HT-29 (cell line): ENCODE measurements at places on chromosomes 11 and 22.
A peak's percentile ranks its signal among the peaks of the same experiment; 100 is the strongest.

GRCh38 chr11:65287601-65288000 is 25.8 kb downstream of the POLA2 start:
- DNase-seq, result no peak

- DNase-seq, result no peak
These were observed 3.3 kb upstream of the TPP1 start for GRCh38 chr11:6622261-6623171.

GRCh38 chr11:60251485-60252212 is 8.7 kb upstream of the MS4A4E start:
- DNase-seq, result peak; percentile 47

DNA sequence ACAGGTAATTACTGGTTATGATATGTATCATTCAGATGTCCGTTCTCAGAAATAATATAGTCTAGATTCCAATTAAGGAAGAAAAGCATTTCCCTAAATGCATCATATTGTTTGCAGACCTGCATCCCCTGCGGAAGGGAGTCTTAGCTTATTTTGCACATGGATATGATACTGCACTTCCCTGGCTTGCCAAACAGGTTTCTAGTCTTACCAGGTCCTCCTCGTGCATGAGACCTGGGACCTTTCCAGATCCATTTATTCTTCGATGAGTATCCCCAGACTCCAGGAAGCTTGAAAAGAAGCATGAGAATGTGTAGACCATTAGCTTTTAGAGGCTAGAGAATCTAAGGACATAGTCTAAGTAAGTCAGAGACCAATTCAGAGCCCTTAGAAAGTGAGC is 30.6 kb downstream of the CYB5R2 start:
- no peak for DNase-seq

DNA sequence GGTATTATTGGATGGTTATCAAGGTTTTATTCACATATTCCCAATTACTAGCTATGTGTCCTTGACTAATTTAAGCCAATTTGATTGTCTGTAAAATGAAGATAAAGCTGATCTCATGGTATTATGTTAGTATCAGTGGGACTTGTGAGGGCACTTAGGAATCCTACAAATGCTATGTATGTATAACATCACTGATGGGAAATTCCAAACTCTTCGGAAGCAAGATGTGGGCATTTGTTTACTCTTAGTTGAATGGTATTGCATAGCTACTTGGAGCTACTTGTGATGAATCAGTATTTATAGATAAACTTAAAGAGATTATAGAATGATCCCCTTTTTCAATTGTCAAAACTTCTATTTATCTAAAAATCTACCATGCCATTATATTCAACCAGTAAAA is 239.9 kb downstream of the CNTN5 start:
- DNase-seq, result no peak

DNA sequence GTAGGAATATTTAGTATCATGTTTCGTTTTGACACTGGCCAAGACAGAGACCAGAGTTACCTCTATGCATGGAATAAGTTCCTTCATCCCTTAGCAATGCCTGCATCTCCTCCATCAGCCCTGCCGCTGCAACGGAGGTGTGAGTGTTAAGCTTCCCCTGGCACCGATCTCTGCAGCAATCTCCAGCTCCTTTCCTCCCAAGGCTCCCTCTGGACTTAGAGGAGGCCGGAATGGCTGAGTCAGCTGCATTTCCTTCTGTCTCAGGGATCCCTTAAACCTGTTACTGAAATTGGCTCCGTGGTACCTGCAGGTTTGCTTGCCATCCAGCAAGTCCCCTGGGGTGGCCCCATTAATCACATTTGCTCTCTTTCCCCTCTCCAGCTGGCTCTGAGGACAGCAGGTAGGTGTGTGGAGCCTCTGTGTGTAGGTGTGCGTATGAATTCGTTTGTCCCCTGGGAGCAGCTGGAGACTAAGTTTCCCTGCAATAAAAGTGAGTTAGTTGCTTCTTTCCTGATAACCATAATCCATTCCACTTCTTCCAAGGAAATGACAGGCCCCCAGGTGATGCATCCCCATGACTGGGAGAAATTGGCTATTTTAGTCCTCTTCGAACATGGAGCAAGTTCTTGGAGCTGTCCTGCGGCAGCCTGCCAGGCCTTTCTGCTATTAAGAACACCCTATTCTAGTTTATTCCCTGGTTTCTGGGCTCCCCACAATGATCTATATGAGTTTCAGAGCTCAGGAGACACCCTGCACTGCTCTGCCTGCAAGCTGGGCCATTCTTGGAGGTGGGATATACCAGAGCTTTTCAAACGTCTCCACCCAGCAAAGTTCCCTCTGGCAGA is 457.2 kb upstream of the CADM1 start:
- no peak for DNase-seq

DNA sequence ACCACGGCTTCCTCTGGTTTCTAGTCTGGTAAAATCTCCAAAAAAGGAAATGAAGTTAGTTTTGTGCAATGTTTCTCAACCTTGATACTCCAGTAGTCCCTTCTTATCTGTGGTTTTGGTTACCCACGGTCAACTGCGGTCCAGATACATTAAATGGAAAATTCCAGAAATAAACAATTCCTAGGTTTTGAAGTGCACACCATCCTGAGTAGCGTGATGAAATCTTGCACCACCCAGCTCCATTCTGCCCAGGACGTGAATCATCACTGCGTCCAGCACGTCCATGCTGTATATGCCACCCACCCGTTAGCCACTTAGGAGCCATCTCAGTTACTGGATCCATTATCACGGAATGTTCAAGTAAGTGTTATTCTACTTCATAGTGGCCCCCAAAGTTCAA is 117.0 kb downstream of the FBXO7 start:
- DNase-seq, result no peak

DNA sequence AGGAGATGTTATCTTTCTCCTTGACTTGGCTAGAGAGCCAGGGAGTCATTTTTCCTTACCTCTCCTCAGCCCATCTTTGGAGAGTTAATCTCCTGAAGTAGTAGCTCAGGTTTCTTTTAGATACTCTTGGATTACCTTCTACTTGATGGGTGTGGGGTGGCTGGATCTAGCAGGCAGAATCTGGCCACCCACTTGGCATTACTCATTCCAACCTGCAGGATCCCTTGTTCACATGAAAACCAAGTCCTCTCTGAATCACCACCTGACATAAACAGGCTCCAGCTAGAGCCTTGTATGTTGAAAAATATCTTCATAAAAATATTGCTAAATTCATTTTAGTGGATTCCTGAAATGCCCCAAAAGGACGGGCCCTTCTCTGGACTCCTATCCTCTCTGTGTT is 250.6 kb upstream of the PLET1 start:
- no peak for DNase-seq

DNA sequence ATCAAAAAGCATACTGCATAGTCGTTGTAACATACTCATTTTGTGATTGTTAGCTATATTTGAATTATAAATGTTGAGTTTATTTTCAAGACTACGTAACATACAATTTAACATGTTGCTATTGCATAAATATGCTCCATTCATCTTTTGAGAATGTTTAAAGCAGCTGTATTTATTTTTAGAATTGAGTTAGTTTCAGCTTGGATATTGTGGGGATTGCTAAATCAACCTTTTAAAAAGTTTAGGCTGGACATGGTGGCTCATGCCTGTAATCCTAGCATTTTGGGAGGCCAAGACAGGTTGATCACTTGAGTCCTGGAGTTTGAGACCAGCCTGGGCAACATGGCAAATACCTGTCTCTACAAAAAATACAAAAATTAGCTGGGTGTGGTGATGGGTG is 288.1 kb downstream of the DYNC2H1 start:
- DNase-seq, result no peak

- no peak for DNase-seq
These were observed 5.1 kb upstream of the KRTAP5-9 start for GRCh38 chr11:71542879-71543777.

DNA sequence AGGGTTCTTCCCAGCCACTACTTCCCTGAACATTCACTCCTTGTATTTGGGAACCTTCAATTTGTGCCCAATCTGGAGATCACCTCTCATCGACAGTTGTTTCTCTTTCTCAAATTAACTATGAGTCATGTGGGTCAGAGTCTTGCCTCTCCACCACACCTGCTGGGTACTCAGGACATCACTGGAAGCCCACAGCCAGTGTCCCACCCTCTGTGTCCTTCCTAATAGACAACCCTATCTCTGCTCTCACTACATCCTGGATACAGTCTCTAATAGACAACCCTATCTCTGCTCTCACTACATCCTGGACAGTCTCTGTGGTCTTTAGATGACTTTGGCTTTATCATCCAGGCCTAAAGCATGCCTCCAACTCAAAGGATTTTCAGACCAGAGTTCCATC is 70.1 kb downstream of the ARL14EP start:
- no peak for DNase-seq

GRCh38 chr11:72639502-72640375 is 34.5 kb downstream of the PDE2A start:
- no peak for DNase-seq

DNA sequence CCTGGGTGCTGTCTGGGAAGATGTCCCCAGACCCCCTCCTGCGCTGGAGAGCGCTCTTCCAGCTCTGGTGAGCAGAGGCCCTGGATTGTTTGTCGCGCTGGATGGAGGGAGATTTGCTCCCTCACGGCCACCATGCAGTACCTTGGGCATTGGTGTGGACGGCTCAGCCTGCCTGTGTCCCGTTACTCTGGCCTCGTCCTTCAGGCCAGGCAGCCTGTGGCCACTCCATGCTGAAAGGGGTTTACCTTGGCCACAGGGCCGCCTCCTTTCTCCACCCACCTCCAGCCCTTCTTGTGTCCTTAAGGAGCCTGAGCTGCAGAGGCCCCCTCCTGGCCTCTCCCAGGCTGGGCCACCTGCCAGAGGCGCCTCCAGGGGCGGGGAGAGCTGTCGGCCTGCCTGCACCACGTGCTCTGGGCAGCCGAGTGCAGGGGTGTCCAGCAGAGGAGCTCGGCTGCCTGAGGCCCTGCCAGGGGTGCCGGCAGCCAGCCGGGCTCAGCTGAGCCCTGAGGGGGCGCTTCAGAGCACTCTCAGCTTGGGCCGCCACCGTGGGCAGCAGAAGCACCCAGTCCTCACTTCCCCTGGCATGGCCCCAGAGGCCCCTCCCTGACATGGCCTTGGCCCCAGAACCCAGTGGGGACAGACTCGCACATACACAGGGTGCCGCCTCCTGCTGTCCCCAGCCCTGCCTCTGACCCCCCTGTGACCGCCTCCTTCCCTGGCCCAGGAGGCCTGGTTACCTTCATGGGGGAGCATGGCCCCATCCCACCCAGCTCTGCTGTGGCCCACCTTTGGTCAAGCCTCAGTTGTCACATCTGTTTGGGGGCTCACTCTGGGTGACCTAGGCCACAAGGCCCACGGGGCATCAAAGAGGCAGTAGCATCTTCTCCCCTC is 3.4 kb downstream of the CCND1 start:
- DNase-seq, result peak; percentile 89

DNA sequence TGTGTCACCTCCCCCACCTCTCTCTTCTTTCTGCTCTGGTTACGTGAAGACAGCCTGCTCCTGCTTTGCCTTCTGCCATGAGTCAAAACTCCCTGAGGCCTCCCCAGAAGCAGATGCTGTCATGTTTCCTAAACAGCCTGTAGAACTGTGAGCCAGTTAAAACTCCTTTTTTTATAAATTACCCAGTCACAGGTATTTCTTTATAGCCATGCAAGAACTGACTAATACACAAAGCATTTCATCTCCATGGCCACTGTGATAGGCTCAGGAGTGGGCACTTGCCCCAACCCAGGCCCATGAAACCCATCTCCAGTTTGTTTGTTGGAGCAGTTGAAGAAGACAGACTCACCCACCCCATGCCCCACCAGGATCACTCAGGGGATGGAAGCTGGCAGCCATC is 253.3 kb upstream of the ISX start:
- no peak for DNase-seq

DNA sequence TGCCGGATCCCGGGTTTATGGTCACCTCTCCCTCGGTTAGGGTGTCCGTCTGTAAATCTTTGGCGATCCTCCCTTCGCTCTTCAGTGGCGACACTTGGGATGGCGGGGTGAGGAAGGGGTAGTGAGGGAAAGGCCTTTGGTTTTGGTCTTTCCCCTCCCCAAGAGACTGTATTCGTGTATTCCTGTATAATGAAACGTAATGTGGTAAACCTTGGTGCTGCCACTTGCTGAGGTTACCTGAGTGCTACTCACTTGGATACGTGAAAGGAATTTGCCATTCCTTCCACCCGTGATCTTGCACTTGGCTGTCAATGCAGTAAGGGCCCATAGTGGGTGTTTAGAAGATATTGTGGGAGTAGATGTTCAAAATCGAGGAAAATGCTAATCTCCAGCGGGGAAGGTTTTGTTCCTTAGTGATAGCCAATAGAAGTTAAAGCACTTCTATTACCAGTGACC is 578 bp upstream of the NUP160 start:
- no peak for DNase-seq

GRCh38 chr11:113389272-113389671 is 1.7 kb downstream of the ANKK1 start:
- DNase-seq, result no peak

GRCh38 chr11:2129308-2129698 is 9.9 kb downstream of the IGF2 start:
- no peak for DNase-seq

DNA sequence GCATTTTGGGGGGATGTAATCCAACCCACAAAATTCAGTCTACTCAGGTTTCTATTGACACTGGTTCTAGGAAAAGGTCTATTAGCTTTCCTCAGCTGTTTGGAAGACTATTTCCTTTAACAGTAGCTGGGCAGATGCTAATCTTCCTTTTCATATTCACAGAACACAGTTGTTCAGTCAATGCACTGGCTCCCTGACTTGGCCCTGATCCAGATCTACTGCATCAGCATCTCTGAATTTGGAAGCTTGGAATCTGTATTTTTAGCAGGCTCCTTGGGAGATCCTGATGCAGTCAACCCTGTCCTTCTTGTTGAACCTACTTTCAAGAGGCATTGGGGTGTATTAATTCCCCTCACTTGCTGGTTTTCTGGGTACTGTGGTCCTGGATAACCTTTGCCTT is 6.3 kb downstream of the HTATIP2 start:
- no peak for DNase-seq

DNA sequence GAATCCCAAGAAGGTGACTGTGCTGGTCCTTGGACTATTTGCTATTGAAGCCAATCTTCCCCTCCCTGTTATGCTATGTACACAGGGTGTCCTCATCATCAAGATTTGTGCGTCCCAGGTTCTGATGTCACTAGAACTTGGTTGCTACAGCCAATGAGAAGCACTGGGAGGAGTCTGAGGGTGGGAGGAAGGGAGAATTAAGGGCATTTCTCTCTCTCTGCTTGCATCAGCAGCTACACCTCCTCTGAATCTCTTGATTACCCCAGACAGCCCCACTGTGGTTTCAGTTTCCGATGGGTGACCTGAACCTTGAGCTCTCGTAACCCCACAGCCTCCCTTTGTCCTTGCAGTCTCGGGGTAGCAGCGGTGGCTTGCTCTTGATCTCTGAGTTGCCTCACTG is 212.4 kb upstream of the SESN3 start:
- DNase-seq, result no peak

- DNase-seq, result no peak
These were observed 38.7 kb upstream of the CRTAM start for GRCh38 chr11:122799406-122800105.

DNA sequence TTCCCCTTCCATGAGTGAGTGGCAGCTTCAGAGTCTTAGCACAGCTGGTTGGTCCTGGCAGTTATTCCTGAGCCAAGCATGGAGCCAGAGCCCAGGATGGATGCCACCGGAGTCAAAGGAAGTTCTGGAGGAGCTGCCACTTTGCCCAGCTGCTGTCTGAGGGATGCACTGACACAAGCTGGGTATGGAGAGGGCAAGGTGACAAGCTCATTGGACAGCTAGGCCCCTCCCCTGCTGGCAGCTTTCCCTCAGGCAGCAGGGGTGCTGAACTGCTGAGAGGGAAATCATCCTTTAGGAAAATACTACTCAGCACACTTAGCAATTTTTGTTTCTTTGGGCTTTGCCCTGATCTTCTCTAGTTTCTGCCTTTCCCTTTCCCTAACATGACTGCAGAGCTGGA is 99.3 kb upstream of the SESN3 start:
- no peak for DNase-seq

GRCh38 chr11:44595964-44596381 is 30.5 kb downstream of the CD82 start:
- DNase-seq, result no peak
